ENCODE measurements at places on chromosomes 2 and 18.

- DNase-seq, result no peak
Observed at GRCh38 chr2:180169474-180169873, 162.4 kb upstream of the CWC22 start.

DNA sequence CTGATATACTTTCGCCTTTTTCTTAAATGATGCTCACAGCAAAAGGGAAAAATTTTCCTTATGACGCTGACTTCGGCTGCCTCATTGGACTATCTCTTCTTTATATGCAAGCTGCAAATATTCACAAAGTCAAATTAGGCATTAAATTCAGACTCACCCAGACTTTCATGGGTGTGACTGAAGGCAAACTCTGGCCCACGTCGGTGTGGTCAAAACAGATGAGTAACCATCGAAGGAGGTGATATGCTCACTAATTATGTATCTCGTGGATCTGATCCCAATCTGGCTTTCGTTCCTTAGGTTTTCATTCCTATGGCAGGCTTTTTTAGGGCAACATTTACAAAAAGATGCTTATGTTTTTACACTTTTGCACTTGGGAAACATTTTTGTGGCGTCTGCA lies 36.6 kb downstream of the FAM124B start:
- no peak for DNase-seq

DNA sequence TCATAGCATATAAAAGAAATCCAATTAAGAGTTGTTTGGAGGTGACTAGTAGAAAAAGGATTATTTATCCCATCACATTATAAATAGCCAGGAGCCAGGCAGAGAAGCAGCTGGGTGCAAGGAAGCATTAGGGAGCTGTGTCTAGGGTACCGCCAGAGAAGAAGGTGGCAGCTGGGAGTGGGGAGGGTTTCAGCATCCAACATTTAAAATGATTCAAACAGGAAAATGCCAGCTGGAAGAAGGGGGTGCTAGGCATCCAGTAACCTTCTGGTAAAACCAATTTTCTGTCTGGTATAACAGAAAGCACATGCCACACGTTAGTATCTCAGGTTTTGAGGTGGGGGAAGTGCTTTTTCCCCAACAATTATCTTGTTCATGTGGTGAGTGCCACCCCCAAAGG lies 452.4 kb downstream of the ZEB2 start:
- DNase-seq, result no peak

- DNase-seq, result no peak
Observed at GRCh38 chr2:163698857-163699256, 37.0 kb downstream of the FIGN start.

- DNase-seq, result no peak
Observed at GRCh38 chr18:47492691-47493090, 241.2 kb upstream of the SKOR2 start.

GRCh38 chr2:37376421-37377186 lies 32.2 kb downstream of the QPCT start:
- no peak for DNase-seq

DNA sequence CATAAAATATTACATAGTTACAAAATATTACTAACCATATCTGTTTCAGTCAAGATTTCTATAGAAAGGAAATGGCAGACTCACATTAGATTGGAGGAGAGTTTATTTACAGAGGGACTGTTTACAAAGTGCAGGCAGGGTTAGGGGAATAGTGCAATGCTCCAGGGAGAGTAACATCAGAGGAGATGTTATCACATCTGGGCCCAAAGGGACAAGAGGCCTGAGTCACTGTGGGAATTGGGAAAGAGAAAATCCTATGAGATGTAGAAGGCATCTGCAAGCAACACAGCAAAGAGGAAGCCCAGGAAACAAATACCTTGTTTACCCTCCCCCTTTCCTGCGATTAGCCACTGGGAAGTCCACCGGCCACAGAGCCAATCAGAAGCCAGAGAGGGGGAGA lies 227.3 kb upstream of the TANK start:
- DNase-seq, result no peak

GRCh38 chr18:11274144-11274794 lies 124.9 kb upstream of the PIEZO2 start:
- DNase-seq, result no peak

Measured in stimulated activated CD8-positive, alpha-beta memory T cell treated with anti-CD3 and anti-CD28 coated beads, Interleukin-2, amount 100 ng/mL, for 48 hours (primary cell).